SIG-M5 (cell line): ENCODE measurements at places on chromosomes 1 and 21.

DNA sequence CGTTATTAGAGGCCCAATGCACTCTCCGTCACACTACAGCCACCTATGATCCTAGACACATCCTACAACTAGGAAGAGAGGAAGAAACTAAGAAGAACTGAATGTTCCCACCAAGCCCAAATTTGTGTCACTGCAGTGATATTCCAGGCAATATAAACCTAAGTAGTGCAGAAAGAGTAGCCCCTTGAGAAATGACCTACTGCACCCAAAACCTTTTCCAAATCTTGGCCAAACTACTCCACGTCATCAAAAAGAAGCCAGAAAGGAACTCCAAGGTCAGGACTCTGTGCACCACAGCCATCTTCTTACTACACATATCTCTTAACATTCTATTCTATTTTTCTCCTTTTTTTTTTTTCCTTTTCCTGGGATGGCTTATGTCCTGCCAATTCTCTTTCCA is 60.2 kb downstream of the ADAMTS1 start:
- DNase-seq = no peak

GRCh38 chr1:28195780-28196179 is 19.3 kb upstream of the PTAFR start:
- DNase-seq = no peak

DNA sequence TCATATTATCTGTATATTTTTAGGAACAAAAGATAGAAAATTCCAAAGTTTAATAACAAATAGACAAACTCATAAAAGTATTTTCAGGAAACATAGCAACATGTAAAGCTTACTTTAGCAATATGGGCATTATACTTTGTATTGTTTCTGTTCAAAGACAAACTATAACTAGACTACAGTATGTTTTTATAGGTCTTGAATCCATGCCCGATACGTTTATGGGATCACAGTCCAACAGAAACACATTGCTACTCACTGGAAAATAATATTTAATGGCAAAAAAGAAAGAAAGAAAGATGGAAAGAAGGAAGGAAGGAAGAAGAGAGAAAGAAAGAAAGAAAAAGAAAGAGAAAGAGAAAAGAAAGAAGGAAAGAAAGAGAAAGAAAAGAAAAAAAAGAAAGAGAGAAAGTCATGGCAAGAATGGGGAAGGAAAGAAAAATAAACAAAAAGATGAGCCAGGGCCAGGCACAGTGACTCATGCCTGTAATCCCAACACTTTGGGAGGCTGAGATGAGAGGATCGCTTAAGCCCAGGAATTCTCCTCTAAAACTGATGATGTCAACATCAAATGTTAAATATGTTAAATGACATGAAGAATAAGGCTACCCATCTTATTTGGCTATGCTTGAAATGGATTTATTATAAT is 32.7 kb downstream of the TM2D1 start:
- DNase-seq = no peak

- no peak for DNase-seq
These were observed 19.9 kb downstream of the DSTYK start for GRCh38 chr1:205191622-205192021.

- DNase-seq = no peak
These were observed 585.4 kb upstream of the PLXNA2 start for GRCh38 chr1:208829595-208829994.

- no peak for DNase-seq
These were observed 1.1 kb upstream of the TNFRSF18 start for GRCh38 chr1:1207571-1207892.

DNA sequence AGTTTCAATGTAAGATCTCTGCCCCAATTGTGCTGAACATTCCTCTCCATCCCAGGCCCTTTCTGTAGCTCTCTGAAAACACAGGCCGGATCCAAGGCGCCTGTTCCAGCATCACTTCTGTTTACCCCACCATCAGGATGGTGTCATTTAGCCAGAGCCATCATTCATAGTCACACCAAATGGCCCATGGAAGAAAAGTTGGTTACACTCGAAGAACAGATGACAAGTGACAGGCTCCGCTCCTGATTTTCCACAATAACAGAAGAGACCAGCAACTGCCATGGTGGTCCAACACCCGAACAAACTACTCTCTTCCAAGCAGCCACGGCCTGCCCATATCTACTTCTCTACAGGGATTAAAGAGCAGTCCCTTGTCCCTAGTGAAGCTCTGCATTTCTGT is 59.9 kb upstream of the PROX1 start:
- DNase-seq = no peak

DNA sequence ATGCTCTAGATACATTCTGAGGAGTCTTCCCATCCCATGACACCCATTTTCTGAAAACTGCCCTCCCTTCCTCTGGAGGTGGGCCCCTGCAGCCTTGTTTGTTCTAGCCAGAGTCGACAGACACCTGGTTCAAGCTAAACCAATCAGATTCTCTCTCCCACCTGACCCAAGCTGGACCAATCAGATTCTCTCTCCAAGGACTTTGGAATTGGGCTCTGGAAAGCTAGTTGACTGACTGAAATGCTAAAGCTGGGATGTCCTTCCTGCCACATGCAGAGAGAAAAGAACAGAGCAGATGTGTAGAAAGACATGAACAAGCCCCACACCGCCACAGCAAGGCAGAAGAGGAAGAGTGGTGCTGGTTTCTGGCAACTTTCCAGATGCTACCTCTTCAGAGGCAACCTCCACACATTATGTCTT is 24.6 kb downstream of the ASAP3 start:
- no peak for DNase-seq

GRCh38 chr1:154719586-154720327 is 111.8 kb upstream of the ADAR start:
- DNase-seq = no peak

DNA sequence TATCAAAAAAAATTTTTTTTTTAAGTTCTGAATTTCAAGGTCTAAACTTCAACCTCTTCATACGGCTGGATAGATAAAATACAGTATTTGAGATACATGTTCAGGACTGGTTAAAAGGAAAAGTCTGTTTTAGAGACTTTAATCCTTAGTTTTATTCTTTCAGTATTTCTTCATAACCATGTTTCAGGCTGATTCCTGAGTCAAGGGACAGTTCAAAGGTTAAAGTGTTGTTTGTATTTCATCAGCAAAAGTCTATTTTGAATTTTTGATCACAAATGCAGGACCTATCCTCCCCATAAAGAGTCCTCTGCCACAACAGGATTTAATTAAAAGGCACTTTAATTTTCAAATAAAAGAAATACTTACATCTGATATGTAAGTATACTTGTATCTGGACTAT is 53.5 kb downstream of the SELENOF start:
- DNase-seq = no peak

DNA sequence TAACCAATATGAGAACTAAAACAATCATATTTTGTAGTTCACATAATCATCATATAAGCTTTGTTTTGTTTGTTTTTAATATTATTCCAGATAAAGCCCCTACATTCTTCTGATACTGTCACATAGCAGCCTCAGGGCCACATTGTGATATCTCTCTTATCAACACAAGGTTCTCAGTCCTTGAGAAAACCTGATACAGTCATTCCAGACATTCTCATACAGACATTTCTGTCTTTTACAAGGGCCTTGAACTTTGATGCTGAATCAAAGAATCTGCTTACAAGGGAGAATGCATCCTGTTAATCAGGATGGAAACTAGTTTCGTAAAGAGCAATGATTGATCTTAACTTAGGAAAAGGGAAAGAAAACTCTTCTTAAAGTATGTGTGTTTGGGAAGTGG is 12.7 kb upstream of the VCAM1 start:
- no peak for DNase-seq

GRCh38 chr1:109570414-109570813 is 22.0 kb downstream of the GNAI3 start:
- DNase-seq = no peak

GRCh38 chr1:42922687-42923366 is 35.8 kb downstream of the SLC2A1 start:
- no peak for DNase-seq

GRCh38 chr1:163093169-163093568 is 24.0 kb downstream of the RGS4 start:
- DNase-seq = no peak

GRCh38 chr1:206513312-206514111 is 6.2 kb downstream of the RASSF5 start:
- DNase-seq = no peak

GRCh38 chr1:156689035-156689952 is 12.1 kb upstream of the NES start:
- no peak for DNase-seq

DNA sequence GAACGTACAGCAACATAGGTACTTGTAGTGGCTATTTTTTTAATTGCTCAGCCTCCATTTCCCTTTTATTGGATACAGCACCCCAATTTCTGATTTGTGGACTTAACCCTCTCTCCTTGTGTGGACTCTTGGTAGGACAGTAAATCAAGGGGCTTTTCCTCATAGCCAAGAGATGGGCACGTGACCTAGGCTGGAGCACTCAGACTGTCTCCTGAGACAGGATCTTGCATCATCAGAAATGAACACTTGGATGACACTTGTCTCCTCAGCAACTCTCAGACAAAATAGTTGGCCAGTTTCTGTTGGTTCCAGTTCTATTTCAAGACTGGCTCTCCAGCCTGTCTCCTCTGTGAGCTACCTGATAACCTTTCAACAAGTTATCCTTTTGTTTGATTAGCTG is 112.9 kb upstream of the ZNF678 start:
- no peak for DNase-seq

GRCh38 chr1:192382758-192383157 is 66.0 kb downstream of the RGS21 start:
- no peak for DNase-seq

- no peak for DNase-seq
These were observed 31.9 kb downstream of the CYP4B1 start for GRCh38 chr1:46830665-46831322.
